ENCODE measurements at places on chromosomes 7 and 10.

DNA sequence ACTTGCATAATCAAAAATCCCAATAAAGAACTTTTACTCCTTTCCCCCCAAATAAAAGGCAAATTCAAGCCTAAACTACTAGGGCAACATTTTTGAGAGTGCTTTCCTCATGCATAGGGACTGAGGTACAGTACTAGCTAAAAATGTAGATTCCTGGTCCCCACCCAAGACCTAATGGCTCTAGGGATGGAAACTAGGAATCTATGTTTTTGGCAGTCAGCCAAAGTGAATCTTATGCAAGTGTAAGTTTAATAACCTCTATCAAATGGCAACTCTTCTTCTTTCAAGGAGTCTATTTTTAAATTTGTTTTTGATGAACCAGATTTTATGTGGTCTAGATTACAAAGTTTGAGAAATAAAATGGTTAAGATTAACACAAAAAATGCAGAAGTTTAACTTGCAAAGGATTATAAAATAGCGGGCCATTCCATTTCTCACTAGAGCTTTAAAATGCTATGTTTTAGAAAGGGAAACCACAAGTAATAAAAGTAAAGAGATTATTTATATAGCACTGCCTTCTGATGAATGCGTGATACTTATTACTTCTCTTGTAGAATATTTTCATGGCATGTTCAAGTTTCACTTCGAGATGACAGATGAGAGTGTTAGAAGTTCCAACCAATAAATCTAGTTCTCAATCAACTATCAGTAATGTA, 70.4 kb upstream of the MDFIC start:
- DNase-seq = no peak

DNA sequence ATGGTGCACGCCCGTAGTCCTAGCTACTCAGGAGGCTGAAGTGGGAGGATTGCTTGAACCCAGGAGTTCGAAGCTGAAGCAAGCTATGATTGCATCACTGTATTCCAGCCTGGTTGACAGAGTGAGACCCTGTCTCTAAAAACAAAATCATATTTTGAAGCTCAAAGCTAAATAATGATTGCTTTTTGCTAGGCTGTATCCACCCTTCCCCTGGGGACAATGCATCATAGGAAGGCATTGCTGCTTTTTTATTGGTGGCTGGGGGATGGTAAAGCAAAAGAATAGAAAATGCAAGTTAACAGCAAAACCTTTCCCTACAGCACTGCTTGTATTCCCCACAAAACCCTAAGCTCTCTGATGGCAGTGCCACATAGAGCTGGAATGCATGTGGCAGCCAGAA, 107.5 kb upstream of the WAC start:
- no peak for DNase-seq

DNA sequence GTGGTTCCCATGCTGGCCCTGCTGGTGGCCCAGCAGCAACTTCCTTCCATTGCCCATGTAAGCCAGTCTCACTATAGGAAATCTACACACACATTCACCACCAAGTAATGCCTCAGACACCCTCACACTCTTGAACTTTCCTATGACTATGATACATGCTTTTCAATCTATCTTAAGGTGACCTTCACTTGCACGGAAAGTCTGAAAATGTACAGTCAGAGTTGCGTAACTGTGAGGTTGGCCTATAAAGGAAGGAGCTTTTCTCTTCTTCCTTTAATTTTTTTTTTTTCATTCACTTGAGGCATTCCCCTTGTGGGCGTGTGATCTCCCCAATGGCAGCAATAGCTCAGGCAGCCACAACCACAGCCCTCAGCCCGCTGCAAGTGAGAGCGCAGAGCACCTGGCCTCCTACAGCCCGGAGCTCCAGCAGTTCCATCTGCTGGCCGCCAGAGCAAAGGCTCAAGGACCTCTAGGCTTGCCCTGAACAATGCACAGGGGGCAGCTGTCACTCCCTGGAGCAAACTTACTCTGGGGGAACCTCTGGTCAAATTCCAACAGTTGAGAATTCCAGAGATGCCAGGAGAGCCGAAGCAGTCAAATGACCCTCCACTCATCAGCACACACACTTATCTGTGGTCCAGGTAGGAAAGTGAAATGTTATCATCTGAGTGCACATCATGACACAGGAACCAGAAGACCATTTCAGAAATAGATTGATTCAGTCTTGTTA, 123.1 kb upstream of the ADO start:
- no peak for DNase-seq

GRCh38 chr10:81021428-81022129, 483.9 kb downstream of the SH2D4B start:
- no peak for DNase-seq

GRCh38 chr10:100038561-100039071, 28.9 kb upstream of the DNMBP start:
- DNase-seq = no peak

DNA sequence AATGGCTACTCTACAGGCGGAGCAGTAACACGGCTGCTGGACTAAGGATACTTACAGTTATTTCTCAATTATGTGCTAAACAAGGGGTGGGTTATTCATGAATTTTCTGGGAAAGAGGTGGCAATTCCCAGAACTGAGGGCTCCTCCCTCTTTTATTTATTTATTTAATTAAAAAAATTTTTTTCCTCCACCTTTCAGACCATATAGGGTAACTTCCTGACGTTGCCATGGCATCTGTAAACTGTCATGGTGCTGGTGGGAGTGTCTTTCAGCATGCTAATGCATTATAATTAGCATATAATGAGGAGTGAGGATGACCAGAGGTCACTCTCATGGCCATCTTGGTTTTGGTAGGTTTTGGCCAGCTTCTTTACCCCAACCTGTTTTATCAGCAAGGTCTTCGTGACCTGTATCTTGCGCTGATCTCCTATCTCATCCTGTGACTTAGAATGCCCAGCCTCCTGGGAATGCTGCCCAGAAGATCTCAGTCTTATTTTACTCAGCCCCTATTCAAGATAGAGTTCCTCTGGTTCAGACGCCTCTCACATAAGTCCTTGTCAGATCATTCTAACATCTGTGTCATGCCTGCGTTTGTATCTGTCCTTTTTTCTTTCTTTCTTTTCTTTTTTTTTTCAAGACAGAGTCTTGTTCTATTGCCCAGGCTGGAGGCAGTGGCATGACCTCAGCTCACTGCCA, 15.9 kb upstream of the STOX1 start:
- DNase-seq = no peak
